ENCODE measurements at places on chromosomes 4 and X.

DNA sequence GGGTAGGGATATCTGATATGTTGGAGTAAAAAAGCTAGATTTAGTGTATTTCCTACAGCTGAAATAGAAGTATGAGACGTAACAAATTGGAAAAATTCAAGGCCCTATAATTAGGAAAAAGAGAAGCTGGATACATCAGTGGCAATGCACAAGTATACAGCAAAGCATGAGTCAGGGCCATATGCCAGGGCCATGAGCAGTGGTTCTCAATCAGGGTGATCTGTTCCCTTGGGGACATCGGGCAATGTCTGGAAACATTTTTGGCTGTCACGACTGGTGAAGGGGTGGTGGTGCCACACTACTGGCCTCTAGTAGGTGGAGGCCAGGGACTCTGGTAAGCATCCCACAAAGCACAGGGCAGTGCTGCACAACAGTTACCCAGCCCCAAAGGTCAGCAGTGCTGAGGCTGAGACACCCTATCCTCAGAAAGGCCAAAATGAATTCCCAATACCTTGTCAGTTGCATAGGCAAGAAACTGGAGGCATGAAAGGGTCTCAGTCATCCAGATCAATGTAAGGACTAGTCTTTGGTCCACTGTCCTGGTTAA is 36.8 kb upstream of the NAP1L5 start:
- DNase-seq = no peak

DNA sequence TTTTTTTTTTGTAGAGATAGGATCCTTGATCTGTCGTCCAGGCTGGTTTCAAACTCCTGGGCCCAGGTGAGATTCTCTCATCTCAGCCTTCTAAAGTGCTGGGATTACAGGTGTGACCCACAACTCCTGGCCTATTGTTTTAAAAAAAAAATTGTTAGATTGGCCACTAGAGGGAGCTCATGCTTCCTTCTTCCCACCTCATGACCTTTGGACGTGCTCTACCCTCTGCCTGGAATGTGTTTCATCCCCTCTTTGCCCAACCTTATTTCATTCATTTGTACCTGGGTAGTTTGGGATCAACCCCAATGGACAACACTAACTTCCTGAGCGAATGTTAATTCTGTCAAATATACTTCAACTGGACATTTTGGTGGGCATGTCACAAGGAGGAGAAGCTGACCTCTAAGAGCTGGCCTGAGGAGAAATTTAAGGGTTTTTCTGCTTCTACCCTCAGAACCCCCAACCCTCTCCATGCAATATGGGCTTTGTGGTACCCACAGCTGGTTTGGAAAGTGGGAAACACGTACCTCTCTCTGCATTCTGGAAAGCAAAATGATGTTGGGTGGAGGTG is 6.4 kb downstream of the PPEF2 start:
- DNase-seq = no peak

- no peak for DNase-seq
These were observed 97.7 kb downstream of the EFHC2 start for GRCh38 chrX:44245733-44246132.

- DNase-seq = no peak
These were observed 1222.2 kb downstream of the STIM2 start for GRCh38 chr4:28082686-28083390.

GRCh38 chrX:1852082-1852481 is 237.2 kb downstream of the ASMT start:
- no peak for DNase-seq

DNA sequence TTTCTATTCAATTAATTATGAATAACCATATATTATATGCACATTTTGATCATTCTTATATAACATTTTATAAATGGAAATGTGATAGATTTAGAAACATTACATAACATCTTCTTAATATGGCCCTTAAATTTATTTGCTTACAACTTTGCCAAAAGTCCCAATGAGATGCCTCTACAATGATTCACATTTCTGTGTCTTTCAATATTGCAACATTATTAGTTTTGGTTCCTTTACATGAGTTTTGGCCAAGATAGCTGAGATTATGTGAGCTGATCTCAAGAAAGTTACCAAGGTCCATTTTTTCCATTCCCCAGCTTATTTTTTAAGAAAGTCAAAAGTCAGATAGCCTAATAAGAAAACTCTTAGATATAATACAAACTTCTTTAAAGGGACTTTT is 361.2 kb downstream of the PCDH7 start:
- DNase-seq = no peak

GRCh38 chr4:132981611-132982010 is 167.5 kb upstream of the PCDH10 start:
- no peak for DNase-seq

DNA sequence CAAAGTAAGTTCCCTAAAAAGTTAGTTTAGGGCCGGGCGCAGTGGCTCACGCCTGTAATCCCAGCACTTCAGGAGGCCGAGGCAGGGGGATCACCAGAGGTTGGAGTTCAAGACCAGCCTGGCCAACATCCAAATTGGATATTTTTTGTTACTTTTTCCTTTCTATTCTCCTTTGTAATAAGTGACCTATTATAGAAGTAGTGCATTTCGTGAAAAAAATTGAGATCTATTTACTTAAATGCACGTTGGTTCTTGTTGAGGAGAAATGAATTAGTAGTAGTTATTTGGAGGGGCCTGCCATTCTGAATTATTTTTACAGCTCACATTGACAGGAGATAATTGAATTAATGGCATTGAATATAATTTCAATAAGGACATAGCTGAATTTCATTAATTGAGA is 22.3 kb upstream of the NDUFC1 start:
- DNase-seq = no peak

GRCh38 chr4:89171176-89171805 is 60.0 kb downstream of the TIGD2 start:
- no peak for DNase-seq

GRCh38 chr4:138663883-138664282 is 351.7 kb upstream of the NOCT start:
- no peak for DNase-seq

DNA sequence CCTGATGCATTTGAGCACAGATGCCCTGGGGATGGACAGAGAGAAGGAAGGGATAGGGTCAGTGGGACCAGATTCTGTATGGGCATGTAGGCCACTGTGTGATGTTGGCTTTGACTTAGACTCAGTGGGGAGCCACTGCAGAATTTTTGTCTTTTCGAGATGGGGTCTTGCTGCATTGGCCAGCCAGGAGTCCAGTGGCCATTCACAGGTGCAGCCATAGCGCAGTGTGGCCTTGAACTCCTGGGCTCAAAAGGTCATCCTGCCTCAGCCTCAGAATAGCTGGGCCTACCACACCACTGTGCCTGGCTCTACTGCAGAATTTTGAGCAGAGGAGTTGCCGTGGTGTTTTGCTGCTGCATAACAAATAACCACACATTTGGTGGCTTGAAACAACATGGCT is 22.8 kb downstream of the TBC1D14 start:
- DNase-seq = no peak

GRCh38 chr4:100294356-100294755 is 104.1 kb upstream of the DDIT4L start:
- DNase-seq = no peak

- no peak for DNase-seq
These were observed 94.2 kb downstream of the AASDH start for GRCh38 chr4:56293121-56293520.

DNA sequence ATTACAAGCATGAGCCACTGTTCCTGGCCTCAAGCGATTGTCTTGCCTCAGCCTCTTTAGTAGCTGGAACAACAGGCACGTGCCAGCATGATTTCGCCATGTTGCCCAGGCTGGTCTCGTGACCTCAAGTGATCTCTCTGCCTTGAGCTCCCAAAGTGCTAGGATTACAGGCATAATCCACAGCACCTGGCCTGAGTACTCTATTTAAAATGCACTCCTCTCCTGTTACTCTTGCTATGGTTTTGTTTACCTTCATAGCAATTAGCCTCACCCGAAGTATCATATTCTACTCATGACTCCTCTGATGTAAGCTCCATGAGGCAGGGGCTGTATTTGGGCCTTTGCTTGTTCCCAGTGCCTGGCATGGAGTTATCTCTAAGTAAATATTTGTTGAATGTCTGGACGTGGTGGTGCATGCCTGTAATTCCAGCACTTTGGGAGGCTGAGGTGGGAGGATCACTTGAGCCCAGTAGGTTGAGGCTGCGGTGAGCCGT is 92.5 kb upstream of the SLC34A2 start:
- DNase-seq = no peak

- no peak for DNase-seq
These were observed 823.2 kb upstream of the FRG1 start for GRCh38 chr4:189117426-189117825.

- DNase-seq = no peak
These were observed 1471.8 kb downstream of the PCDH7 start for GRCh38 chr4:32191961-32192360.

DNA sequence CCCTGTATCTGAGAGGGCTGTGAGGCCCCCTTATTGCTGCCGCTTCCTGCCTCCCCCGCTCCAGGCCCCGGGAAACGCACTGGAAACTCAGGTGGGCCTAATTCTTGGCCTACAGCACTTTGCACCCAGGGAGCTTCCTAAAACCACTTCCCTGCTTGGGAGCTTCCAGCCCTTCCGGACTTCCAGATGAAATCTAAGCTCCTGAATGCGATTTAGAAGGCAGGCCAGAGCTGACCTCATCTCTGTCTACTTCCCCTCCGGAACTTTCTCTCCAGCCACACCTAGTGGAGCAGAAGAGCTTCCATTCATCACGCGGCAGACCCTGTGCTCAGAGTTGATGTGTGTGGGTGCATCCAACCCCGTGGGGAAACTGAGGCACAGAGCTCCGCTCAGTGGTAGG is 84.2 kb downstream of the SORCS2 start:
- DNase-seq = no peak

DNA sequence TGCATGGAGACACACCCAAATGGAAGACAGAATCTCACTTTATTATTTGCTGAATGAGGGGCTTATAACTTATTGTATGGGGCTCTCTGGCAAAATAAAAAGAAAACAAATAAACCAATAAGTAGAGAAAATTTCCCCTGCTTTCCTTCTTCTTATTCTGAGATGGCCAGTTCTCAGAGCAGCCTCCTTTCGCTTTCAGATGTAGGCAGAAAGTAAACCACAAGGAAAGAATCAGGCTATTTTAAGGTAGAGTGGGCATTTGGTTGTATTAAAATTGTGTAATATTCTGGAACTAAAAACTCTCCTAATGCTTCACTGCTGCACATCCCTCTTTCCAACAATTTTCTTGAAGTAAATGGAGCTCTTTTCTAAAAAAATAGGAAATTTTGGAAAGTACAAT is 241.8 kb downstream of the GALNTL6 start:
- DNase-seq = no peak

DNA sequence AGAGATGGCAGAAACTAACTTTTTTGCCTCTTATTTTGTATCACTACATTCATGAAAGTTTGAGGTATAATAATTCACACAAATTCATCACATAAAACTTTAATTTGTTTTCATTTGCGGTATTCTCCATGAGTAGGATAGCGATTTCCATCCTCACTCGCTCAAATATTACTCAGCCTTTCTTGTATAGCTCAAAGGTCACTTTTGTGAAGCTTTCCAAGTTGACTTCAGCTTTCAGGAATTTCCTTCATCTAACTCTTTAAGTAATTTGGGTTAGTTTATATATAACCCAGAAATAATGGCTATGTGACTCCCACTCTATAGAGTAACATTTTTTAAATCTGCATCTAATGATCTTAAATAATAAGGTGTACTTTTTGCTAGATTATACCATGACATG is 314.4 kb downstream of the IL1RAPL1 start:
- no peak for DNase-seq

DNA sequence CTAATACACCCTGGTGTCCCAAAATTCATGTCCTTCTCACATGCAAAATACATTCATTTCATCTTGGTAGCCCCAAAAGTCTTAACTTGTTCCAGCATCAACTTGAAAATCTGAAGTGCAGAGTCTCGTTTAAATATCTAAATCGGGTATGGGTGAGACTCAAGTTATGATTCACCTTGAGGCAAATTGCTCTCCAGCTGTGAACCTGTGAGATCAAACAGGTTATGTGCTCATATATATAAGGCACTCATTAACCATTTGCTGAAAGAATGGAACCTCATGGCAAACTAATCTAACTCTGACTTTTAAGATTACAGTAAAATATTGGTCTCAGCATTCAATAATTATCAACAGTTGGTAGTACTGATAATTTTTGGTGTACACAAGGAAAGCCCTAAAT is 55.5 kb downstream of the PDLIM5 start:
- DNase-seq = no peak

GRCh38 chr4:127844601-127845116 is 36.0 kb upstream of the PLK4 start:
- DNase-seq = no peak

DNA sequence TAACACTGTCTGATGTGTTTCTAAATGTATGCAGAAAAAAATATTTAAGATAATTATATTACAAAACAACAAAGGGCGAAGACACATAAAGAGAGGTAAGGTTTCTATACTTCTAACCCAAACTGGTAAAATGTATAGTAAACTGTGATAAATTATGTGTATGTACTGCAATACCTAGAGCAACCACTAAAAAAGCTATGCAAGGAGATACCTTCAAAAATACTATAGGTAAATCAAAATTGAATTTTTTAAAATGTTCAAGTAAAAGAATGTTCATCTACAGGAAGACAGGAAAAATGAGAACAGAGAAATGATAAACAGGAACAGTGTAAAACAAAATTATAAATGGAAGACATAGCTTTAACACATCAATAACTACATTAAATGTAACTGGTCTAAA is 27.3 kb upstream of the RAI2 start:
- no peak for DNase-seq

DNA sequence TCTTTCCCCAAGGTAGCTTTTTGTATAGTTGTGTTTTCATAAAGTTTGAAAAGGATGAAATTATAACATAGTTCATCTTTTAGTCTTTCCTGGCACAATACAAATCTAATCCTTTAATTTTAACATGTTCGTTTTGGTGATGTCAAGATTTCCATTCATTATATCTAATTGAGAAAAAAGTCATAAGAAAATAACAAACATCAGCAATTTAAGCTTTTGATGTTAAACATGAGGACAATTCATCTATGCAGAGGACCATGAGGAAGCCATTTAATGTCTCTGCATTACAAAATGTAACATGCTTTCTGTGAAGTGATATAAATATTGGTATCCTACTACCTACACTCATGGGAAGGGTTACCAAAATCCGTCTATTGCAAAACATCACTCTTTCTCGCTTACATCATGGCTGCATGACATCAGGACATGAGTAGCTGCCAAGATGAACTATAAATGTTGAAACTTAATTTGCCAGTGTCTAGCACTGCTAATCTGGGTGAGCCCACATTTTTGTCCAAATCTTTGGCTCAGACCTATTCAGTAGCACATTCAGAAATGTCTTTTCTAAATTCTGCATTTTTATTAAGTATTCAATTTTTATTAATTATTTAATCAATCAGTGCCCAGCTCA is 9.5 kb downstream of the EPGN start:
- no peak for DNase-seq

DNA sequence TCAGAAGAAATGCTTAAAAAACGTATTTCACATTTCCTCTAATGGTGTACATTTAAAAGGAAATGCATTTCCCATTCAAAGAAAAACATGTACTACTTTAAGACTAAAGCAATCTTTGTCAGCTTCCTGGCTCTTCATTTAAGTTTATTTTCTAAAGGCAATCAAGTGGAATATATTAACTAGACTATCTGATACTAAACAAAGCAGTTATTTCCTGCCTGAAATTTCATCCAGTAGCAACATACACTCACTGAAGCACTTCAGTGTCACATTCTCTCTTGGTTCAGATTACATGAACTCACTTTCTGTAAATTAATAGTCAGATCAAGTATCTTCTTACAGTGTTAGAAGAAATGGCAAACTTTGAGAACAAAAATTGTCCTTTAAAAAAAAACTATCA is 42.5 kb downstream of the LRBA start:
- DNase-seq = no peak
